ENCODE measurements at places on chromosomes 6 and 20. TPM values are rescaled to one million over a fixed set of nuclear protein-coding genes. Genes with fewer than 3 reads are reported as not detected.
A peak's percentile ranks its signal among the peaks of the same experiment; 100 is the strongest.

TFAP2C gene
- polyA plus RNA-seq: 0.07 TPM

- peak; percentile 75 for DNase-seq
Measured at GRCh38 chr6:98092331-98092730, 742.0 kb upstream of the POU3F2 start.

ISM1 gene
- 1.4 TPM for polyA plus RNA-seq

DNA sequence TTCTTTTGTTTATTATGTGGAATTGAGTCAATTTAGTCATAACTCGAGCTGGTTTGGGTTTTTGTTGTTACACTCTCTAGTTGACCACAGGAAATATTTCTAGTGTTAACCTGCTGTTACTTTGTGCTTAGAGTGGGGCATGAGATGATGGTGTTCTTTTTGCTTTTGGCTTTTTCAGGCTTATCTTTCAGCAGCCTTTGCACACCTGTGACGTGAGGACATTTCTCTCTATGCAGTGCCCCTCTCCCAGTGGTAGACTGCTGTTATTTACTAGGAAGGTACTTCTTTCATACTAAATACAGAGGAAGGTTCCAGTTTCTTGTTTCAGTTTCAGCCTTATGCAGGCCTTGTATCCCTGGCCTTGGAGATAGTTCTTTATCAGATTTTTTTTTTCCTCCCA is 766.8 kb upstream of the MAN1A1 start:
- DNase-seq: no peak

DNA sequence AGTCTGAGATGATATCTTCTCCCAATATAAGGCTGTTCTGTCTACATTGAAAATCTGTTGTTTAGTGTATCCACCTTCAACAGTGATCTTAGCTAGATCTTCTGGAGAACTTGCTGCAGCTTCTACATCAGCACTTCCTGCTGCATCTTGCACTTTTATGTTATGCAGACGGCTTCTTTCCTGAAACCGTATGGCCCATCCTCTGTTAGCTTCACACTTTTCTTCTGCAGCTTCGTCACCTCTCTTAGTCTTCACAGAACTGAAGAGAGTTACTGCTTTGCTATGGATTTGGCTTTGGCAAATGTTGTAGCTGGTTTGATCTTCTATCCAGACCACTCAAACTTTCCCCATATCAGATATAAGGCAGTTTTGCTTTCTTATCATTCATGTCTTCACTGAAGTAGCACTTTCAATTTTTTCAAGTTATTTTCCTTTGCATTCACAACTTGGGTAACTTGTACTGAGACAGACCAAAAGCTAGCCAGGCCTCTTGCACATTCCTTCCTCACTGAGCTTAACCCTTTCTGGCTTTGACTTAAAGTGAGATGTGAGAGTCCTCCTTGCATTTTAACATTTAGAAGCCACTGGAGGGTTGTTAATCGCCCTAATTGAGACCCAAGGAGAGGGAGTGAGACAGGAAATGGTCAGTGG is 110.1 kb downstream of the PREP start:
- DNase-seq: no peak

DNA sequence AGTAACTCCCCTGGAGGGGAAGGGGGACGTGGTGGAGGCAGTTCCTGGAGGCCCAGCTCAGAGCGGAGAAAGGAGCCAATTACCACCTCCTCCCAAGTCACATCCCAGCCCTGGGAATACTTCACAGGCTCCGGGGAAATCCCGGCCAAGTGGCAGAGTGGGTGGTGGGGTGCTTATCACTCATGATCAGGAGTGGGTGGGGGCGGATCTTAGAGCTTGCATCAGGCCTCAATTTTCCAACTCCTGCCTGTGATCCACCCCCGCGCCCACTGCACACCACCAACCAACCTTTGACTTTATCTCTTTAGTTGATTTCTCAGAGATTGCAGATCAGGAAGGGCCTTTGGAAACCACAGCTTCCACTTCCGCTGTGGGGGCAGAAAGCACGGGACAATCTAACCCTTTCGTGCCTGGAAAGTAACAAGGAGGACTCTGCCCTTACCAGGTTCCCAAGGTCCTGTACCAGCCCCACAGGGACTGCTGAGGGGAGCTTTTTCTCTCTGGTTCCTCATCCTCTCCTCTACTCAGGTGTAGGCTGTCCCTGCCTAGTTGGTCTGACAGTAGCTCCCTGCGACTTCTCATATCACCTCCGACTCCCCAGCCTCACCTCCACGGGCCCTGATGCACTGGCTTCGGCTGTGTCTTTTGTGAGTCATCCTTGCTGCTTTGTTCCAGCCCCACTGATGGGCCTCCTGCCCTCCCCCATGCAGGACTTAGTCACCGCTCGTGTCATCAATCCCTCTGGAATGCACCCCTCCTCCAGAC is 24.9 kb upstream of the IER3 start:
- peak; percentile 70 for DNase-seq

B3GALT4 gene
- 2.1 TPM for polyA plus RNA-seq

GRCh38 chr6:148682990-148683389 is 63.8 kb upstream of the UST start:
- DNase-seq: peak; percentile 68

Measured in muscle of leg (tissue), 16 donors.